Activated T-helper 1 cell treated with anti-CD3 and anti-CD28 coated beads, Interleukin-12 subunit alpha, Interleukin-12 subunit beta, Interleukin-2, Interleukin-4 antibody, amounts not matched to agents 30 ng/mL and 10 ng/mL and 1 ng/mL, durations not matched to agents 14 hours and 24 hours and 36 hours (primary cell): ENCODE measurements at places on chromosomes 12 and 14. TPM values are rescaled to one million over a fixed set of nuclear protein-coding genes. Genes with fewer than 3 reads are reported as not detected.

The KCNMB4 gene
- total RNA-seq = 0.17 and 0.80 TPM in 2 replicates

- no peak for DNase-seq
- no peaks in the 10 kb centered on the region for H3K27me3 ChIP-seq
- no peak overlapping the region for H3K27ac ChIP-seq
- no peaks in the 10 kb centered on the region for H3K36me3 ChIP-seq
- H3K4me3 ChIP-seq = no peak overlapping the region
Measured at GRCh38 chr14:80212023-80212397, 706 bp upstream of the DIO2 start.

The DENND5B gene
- total RNA-seq = 0.12 and 0.93 TPM in 2 replicates

The AQP6 gene
- not detected in 2 replicates for total RNA-seq

- peak overlapping the region; percentile 20 for H3K27ac ChIP-seq
- H3K4me3 ChIP-seq = no peak overlapping the region
- H3K27me3 ChIP-seq = no peaks in the 10 kb centered on the region
Measured at GRCh38 chr12:104482748-104483147, 26.0 kb downstream of the CHST11 start.

The PMCH gene
- total RNA-seq = 3.1 and 4.3 TPM in 2 replicates

GRCh38 chr14:92690171-92691011 lies 58.0 kb downstream of the LGMN start:
- DNase-seq = no peak
- H3K27me3 ChIP-seq = no peaks in the 10 kb centered on the region

DNA sequence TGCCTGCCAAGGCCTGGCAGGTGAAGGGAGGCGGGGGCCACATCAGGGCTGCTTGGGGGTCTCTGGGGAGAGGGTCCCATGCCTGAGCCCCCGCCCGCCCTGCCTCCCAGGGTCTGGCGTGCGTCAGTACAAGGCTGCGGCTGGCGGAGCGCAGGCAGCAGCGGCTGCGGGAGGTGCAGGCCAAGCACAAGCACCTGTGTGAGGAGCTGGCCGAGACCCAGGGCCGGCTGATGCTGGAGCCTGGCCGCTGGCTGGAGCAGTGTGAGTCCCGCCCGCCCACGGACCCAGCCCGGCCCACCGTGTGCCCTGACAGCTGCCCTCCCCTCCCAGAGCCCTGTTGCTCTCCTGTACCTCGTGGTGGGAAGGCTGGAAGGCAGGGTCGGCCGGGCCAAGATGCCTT lies 40.7 kb downstream of the KIF26A start:
- no peak overlapping the region for H3K27ac ChIP-seq
- no peak overlapping the region for H3K4me3 ChIP-seq
- no peaks in the 10 kb centered on the region for H3K27me3 ChIP-seq

The CLEC2D gene
- total RNA-seq = 371 and 395 TPM in 2 replicates

- peaks cover 40% of the 10 kb centered on the region for H3K36me3 ChIP-seq
- H3K27me3 ChIP-seq = no peaks in the 10 kb centered on the region
- peak overlapping the region; percentile 93 for H3K27ac ChIP-seq
- peak overlapping the region; percentile 63 for H3K4me3 ChIP-seq
- H3K4me1 ChIP-seq = peaks cover 53% of the 10 kb centered on the region
Measured at GRCh38 chr12:12505544-12506495, 56.8 kb downstream of the DUSP16 start.

- no peaks in the 10 kb centered on the region for H3K4me1 ChIP-seq
- no peak overlapping the region for H3K4me3 ChIP-seq
- H3K27me3 ChIP-seq = no peaks in the 10 kb centered on the region
- DNase-seq = no peak
- H3K27ac ChIP-seq = no peak overlapping the region
- no peaks in the 10 kb centered on the region for H3K36me3 ChIP-seq
Measured at GRCh38 chr12:102573237-102573636, 92.9 kb upstream of the IGF1 start.

- no peak overlapping the region for H3K4me3 ChIP-seq
- H3K36me3 ChIP-seq = no peaks in the 10 kb centered on the region
- H3K27me3 ChIP-seq = no peaks in the 10 kb centered on the region
- no peak for DNase-seq
- H3K27ac ChIP-seq = no peak overlapping the region
Measured at GRCh38 chr14:67151082-67151666, 38.1 kb upstream of the GARIN2 start.

DNA sequence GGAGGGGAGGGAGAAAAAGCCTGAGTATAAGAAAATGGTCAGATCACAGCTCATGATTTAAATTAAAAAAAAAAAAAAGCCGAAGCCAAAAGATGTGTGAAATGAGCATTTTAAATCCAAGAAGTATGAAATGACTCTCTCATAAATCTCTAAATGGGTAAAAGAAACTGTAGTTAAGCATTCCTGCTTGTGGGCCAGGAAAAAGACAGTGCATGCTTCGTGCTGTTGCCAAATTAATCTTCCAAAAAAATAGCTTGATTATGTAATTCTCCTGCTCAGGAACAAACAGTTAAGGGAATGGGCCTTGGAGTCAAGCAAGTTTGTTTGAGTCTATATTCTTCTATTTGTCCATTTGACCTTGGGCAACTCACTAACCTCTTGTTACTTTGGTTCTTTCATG lies 325.4 kb upstream of the SEL1L start:
- H3K4me1 ChIP-seq = no peaks in the 10 kb centered on the region
- H3K27ac ChIP-seq = no peak overlapping the region
- H3K27me3 ChIP-seq = no peaks in the 10 kb centered on the region
- no peaks in the 10 kb centered on the region for H3K36me3 ChIP-seq

The FAM161B gene
- total RNA-seq = 0.76 and 0.83 TPM in 2 replicates

GRCh38 chr14:53032161-53032803 lies 81.4 kb upstream of the FERMT2 start:
- peaks cover 51% of the 10 kb centered on the region for H3K36me3 ChIP-seq
- DNase-seq = no peak
- H3K27me3 ChIP-seq = no peaks in the 10 kb centered on the region
- no peak overlapping the region for H3K27ac ChIP-seq

- no peaks in the 10 kb centered on the region for H3K36me3 ChIP-seq
- no peak for DNase-seq
- H3K4me1 ChIP-seq = peaks cover 8% of the 10 kb centered on the region
- peaks cover 44% of the 10 kb centered on the region for H3K27me3 ChIP-seq
Measured at GRCh38 chr12:49293056-49293956, 1.6 kb upstream of the PRPH start.

GRCh38 chr14:74863274-74863673 lies 12.7 kb downstream of the PROX2 start:
- H3K27me3 ChIP-seq = peaks cover 2% of the 10 kb centered on the region
- H3K4me1 ChIP-seq = peaks cover 33% of the 10 kb centered on the region
- no peaks in the 10 kb centered on the region for H3K36me3 ChIP-seq
- no peak for DNase-seq
- H3K4me3 ChIP-seq = no peak overlapping the region
- H3K27ac ChIP-seq = no peak overlapping the region
